ENCODE measurements at places on chromosomes 12 and 14.

DNA sequence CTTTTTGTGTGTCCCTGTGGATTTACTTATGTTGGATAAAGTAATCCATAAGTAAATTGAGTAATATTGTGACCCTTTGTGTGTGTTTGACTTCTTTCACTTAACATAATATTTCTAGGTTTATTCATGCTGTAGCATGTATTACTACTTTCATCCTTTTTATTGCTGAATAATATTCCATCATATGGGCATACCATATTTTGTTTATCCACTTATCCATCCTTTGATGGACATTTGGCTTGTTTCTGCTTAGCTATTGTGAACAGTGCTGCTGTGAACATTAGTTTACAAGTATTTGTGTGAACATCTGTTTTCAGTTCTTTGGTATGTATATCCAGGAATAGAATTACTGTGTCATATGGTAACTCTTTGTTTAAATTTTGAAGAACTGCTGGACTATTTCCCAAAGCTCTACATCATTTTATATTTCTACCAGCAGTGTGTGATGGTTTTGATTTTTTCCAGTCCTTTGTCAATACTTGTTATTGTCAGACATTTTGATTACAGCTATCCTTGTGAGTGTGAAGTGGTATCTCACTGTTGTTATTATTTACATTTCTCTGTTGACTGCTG, 25.2 kb downstream of the G2E3 start:
- no peak for DNase-seq

- no peak for DNase-seq
These were observed 490.9 kb upstream of the TBX3 start for GRCh38 chr12:115174920-115175319.

GRCh38 chr12:67774983-67775587, 126.5 kb downstream of the DYRK2 start:
- DNase-seq, result no peak

DNA sequence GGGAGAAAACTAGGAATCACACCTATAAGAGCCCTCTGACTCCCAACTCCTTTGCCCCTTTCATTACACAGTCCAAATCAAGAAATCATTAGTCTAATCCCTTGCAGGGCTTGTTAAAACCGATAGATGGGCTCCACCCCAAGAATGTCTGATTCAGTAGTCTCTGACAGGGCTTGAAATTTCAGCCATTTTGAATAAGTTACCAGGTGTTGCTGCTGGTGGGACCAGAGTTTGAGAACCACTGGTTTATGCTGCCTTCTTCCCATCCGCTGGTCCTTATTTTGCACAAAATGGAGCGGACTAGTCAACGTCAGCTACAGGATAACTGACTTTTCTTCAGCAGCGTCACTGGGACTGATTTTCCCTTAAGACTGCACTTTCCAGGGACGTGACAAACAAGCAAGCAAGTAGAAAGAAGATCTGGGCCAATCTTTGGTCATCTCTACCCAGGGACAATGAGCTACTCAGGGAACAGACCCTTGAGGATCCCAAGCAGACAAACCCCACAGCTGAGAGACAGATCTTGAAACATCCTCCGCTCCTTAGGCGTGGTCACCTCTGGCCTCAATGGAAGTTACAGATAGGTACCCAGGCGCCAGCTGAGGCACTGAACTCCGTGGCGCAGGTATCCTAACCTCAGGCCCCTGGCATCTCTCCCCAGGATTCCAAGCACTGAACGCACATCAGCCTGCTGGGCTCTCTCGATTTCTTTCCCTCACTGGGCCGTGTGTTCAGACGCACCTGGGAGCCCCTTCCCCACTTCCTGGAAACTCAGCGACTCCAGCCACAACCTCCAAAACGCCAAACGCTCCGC, 900 bp downstream of the KCTD10 start:
- DNase-seq, result no peak
